ENCODE measurements at places on chromosomes 11 and 22.

GRCh38 chr22:30381264-30381663, 5.9 kb downstream of the RNF215 start:
- peaks cover 5% of the 10 kb centered on the region for H3K4me1 ChIP-seq
- H3K4me3 ChIP-seq = no peak overlapping the region
- H3K36me3 ChIP-seq = no peaks in the 10 kb centered on the region
- H3K27ac ChIP-seq = no peak overlapping the region
- DNase-seq = no peak

DNA sequence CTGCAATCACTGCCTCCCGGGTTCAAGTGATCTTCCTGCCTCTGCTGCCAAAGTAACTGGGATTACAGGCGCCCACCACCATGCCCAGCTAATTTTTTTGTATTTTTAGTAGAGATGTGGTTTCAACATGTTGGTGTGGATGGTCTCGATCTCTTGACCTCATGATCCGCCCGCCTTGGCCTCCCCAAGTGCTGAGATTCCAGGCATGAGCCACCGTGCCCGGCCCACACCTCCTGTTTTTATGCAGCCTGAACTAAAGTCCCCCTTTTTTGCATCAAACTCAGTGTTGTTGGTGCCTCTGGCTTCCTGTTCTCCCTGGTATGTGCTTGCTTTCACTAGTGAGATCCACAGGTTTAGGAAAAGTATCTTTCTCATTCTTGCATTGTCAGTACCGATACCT, 4.2 kb downstream of the TBC1D22A start:
- no peak overlapping the region for H3K27ac ChIP-seq
- H3K4me1 ChIP-seq = peaks cover 53% of the 10 kb centered on the region
- no peak overlapping the region for H3K4me3 ChIP-seq
- H3K36me3 ChIP-seq = peaks cover 42% of the 10 kb centered on the region

DNA sequence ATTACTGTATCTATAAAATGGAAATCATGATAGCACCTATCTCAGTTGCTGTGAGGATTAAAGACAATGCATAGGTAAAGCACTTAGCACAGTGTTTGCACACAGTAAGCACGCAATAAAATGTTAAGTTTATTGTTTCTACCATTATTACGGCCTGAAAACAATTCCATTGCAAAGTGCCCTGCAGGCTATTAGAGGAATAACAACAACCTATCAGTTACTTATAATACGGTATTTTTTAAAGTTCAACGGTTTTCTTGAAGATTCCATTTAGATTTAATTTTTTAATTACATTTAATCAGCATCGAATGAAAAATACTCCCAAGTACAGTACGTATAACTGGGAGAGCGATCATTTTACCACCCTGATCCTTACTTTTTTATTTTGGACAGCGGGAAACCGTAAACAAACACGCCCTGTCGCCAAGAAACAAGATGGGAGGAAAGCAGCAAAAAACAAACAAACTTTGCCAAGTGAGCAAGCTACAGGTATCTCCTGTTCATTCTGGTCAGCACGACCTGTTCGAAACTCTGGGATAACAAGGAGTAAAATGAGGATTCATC, 893 bp downstream of the SLC36A4 start:
- no peaks in the 10 kb centered on the region for H3K36me3 ChIP-seq
- DNase-seq = no peak
- peak overlapping the region; percentile 89 for H3K27ac ChIP-seq

- no peaks in the 10 kb centered on the region for H3K36me3 ChIP-seq
- H3K27me3 ChIP-seq = no peaks in the 10 kb centered on the region
These were observed 82.9 kb downstream of the KCNQ1 start for GRCh38 chr11:2527621-2528291.

DNA sequence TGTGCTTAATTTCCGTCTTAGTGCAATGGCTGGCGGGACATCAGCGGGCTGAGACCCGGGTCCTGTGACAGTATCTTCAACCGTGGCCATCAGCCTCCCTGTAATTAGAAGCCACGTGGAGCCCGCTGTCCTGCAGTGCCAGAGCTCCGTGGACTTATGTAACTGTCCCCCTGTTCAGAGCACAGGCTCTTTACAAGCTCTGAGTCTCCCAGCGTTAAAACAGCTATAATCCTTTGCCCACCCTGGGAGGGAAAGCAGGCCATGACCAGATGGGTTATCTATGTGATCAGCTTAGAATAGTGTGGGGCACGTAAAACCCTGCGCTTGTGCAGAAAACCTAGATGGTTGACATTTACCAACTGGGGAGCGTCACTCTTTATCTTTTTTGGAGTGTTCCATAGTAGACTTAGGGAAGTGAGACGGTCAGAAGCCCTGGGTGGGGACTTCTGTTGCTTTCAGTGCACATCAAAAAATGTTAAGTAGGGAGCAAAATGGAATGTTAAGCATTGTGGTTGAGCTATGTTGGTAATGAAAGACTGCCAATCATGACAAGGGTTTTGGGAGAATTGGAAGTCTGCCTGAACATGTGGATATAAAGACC, 103.5 kb upstream of the CADM1 start:
- H3K27ac ChIP-seq = no peak overlapping the region
- no peaks in the 10 kb centered on the region for H3K27me3 ChIP-seq
- no peak for DNase-seq
- no peaks in the 10 kb centered on the region for H3K36me3 ChIP-seq

GRCh38 chr11:1121813-1122663, 35.7 kb upstream of the MUC5AC start:
- H3K4me1 ChIP-seq = no peaks in the 10 kb centered on the region
- H3K36me3 ChIP-seq = no peaks in the 10 kb centered on the region
- no peaks in the 10 kb centered on the region for H3K27me3 ChIP-seq
